ENCODE measurements at places on chromosomes 2 and 18. TPM values are rescaled to one million over a fixed set of nuclear protein-coding genes. Genes with fewer than 3 reads are reported as not detected.
A peak's percentile ranks its signal among the peaks of the same experiment; 100 is the strongest.

ZAP70 gene
- 204 TPM for total RNA-seq

ALKAL2 gene
- not detected for total RNA-seq

C2orf66 gene
- total RNA-seq, result not detected

FOXI3 gene
- not detected for total RNA-seq

DLGAP1 gene
- not detected for total RNA-seq

ATL2 gene
- total RNA-seq, result 55.4 TPM

DNA sequence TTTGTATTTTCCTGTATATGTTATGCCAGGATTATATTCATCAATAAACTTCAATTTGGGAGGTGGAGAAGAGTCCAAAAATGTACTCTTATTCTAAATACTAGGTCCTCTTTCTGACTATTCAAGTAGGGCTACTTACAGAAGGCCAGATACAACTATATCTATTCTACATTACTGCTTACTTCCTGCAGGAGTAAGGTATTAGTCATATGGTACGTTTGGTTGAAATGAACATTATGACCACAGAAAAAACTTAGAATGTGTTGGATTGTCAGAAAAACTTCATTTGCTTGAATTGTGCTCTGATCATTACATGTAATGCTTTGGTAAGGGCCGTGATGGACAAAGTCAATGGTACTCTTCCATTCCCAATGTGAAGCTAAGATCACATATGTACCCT lies 35.0 kb downstream of the STAT4 start:
- DNase-seq, result no peak

- DNase-seq, result no peak
These were observed 66.4 kb upstream of the TGFA start for GRCh38 chr2:70620020-70620419.

DNA sequence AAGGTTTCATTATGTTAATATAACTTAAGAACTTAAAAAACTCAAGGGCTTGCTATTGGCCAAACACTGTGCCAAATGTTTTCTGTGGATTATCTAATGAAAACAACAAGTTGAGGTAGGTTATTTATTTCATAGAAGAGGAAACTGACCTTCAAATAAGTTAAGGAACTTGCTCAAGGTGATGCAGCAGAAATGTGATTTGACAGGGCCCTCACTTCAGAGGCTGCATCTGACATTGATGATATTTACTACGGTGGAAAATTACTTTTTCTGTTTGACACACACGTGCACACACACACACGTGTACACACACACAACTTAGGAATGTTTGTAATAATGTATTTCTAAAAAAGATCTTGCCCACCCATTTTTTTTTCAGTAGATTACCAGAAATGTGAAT lies 137.2 kb upstream of the CXCR4 start:
- no peak for DNase-seq

DNA sequence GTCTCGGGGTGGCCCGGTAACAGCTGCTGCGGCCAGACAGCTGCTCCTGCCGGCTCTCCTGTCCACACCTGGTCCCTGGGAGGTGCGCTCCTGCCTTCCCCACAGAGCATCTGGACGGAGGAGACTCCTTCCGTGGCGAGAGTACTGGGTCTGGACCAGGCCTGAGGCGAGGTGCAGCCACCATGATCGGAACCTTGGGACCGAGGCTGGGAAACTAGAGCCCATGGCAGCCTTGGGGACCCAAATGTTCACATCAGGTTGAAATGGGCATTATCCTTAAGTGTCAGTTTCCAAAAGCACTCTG lies 628 bp downstream of the GIGYF2 start:
- DNase-seq, result no peak

- peak; percentile 7 for DNase-seq
These were observed 42.4 kb upstream of the NABP1 start for GRCh38 chr2:191635333-191636234.

- DNase-seq, result no peak
These were observed 86.5 kb downstream of the PTGR3 start for GRCh38 chr18:75122334-75122958.

- peak; percentile 54 for DNase-seq
These were observed 97.1 kb downstream of the INHBB start for GRCh38 chr2:120442923-120443571.

- no peak for DNase-seq
These were observed 131.4 kb downstream of the STRN start for GRCh38 chr2:36834731-36835524.

- DNase-seq, result no peak
These were observed 65.6 kb downstream of the ATP8B1 start for GRCh38 chr18:57737400-57738060.

DNA sequence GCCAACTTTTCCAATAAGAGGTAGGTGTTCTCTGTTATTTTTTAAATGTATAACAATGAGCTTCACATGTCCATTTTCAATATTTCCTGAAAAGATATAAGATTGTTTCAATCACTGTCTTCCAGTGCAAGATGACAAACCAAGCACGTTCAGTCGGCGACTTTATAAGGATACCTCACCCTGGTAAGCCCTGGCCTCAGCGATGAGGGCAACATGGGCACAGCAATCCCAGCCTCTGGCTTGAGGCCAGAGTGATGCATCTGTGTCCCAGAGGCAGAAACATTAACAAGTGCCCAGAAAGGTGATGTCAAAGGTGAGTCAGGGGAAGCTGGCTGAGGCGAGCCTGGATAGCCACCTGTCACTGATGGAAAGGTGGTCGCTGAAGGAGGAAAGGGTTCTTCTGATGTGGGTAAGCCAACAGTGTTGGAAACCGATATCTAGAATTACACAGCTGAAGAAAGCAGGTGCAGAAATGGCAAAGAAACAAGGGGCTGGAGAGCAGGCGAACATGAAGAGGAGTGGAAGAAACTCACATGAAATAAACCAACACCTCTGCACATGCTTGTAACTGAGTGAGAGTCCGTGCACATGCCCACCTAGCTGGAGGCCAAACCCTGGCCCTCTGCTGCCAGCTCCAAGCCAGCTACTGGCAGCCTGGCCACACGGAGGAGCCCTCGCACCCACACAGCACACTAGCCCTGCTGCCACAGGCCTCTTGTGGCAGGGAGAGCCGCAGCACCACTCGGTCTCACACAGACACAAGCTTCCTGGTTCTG lies 65.5 kb downstream of the FBXO15 start:
- DNase-seq, result peak; percentile 77

- DNase-seq, result no peak
These were observed 191.1 kb upstream of the GLI2 start for GRCh38 chr2:120544522-120544921.

GRCh38 chr18:29449424-29449823 lies 1272.5 kb upstream of the CDH2 start:
- no peak for DNase-seq

DNA sequence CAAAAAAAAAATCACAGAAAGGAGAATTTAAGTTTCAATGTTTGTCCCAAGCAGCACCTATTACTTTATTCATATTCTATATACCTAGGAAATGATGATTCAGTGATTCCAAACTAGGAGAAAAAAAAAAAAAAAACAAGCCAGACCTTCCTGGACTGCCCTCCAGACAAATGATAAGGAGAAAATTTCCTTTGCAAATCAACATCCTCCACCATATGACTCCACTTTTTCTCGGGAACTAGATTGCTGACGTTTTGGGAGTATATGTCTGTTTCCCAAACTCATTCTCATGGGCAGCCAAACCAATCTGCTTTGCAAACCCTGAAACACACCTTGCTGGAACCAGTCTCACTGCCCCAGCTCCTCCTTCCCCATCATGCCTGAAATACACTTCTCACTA lies 16.8 kb downstream of the AP1S3 start:
- no peak for DNase-seq

DNA sequence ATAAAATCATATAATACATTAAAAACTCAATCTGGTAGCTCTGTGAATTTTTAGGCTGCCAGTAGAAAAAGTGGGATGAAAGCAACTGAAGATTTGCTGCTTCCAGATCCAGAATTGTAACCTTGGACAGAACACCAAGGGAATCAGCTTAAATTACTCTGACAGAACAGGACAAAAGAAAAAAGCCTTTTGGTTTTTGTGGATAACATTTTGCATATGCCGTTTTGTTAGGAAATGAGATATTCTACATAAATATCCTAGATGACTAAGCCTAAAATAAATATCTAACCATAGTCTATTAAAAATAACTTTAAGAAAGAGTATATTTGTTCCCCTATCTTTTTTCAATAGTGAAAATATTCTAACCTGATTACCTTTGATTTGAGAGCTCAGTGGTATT lies 148.7 kb upstream of the DOCK10 start:
- no peak for DNase-seq

DNA sequence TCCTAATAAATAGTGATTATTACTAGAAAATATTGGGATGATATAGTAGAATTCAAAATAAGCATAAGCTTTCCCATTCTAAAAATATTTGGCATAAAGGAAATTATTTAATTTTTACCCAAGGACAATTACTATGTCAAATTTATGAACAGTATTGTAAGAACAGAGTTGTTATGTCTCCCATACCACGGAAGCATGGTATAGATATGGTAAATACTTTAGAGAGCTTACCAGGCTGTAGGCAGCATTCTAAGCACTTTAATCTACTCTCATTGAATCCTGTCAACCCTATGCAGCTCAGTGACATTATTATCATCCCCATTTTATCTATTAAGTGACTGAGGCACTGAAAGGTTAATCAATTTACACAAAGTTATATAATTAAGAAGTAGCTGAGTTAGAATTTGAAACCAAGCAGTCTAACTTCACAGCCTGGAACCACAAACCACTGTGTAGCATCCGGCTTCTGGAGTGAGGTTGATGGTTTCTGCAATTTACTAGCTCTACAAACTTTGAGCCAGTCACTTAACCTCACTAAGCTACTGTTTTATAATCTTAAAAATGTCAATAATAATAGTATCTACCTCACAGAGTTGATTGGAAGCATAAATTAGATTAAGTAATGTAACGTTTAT lies 323.7 kb downstream of the ARHGAP15 start:
- DNase-seq, result peak; percentile 40

GRCh38 chr18:55076643-55077218 lies 117.5 kb upstream of the CCDC68 start:
- DNase-seq, result no peak

- DNase-seq, result no peak
These were observed 150.7 kb downstream of the RAB3GAP1 start for GRCh38 chr2:135202751-135203150.

DNA sequence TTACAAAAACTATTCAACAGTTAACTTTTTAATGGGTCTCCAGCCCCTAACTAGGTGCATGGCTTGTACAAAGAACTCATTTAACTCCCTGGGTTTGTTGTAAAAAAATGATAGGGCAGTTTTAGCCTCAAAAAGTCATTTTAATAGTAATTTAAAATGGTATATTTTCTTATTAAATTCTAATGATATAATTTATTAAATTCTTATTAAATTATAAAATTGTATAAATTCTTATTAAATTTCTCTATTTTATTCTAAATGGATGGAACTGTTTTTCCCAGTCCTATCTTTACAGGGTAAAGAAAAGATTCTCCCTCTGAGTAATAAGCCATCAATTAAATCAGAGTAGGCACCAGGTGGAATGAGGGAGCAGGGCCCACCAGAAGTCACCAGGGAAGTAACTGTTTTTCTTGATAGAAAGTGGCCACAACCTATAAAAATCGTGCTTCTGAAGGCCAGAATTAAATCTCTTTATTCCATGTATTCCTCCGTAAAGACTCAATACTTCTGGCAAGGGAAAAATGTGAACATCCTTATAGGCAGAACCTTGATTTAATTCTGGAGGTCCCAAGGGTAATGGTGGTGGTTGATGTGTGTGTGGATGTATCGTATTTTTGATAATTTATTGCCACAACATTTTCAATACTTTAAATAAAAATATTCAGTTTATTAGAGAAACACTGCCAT lies 814 bp downstream of the FKBP7 start:
- DNase-seq, result no peak

- DNase-seq, result no peak
These were observed 217.7 kb upstream of the SMAD7 start for GRCh38 chr18:49168281-49168985.

DNA sequence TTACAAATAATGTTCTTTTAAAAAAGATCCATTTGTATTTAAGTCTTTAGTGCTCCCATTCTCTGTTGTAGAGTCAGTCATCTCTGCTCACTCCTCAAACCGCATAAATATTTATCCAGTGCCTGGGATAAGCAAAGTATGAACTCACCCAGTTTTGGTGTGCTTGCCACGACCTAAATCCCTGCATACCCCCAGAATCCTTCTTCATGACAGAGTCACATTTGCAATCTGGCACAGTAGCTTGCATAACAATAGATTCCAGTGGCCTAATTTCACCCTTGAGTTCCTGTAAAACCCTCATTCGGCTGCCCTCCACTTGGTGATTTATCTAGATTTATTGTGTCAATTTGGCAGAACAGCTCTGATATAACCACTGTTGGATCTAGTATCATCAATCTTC lies 92.9 kb downstream of the DTNA start:
- no peak for DNase-seq

- no peak for DNase-seq
These were observed 470.8 kb upstream of the TNP1 start for GRCh38 chr2:217330647-217331046.

Data from activated naive CD8-positive, alpha-beta T cell treated with anti-CD3 and anti-CD28 coated beads for 36 hours (primary cell).